ENCODE measurements at places on chromosomes 2 and 18. TPM values are rescaled to one million over a fixed set of nuclear protein-coding genes. Genes with fewer than 3 reads are reported as not detected.

Gene TET3
- 26.2 TPM for polyA plus RNA-seq

Gene EVX2
- polyA plus RNA-seq: not detected

- DNase-seq: no peak
These were observed 95.2 kb downstream of the POLE4 start for GRCh38 chr2:75053484-75054112.

Gene LOXL3
- polyA plus RNA-seq: 10.8 TPM

Gene SALL3
- 9.6 TPM for polyA plus RNA-seq

DNA sequence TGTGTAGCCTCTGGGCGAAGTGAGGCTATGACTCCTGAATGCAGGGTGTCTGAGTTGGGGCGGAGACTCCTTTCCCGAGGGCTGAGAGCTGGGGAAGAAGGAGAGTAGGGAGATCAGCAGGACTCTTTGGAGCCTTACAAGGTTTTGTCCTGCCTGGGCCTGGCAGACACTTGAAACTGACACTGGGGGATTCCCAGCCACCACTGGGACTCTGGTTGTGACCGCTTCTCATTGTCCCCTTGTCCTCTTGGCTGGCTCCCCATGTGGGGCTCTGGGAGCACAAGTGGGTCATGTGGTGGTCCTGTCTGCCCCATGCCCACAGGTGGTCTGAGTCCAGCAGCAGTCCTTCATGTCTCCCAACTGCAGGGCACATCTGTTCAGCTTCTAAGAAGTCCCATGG is 78.2 kb upstream of the MGAT4A start:
- no peak for DNase-seq
